Stimulated activated CD4-positive, alpha-beta T cell treated with anti-CD3 and anti-CD28 coated beads, Interleukin-2, amount 100 ng/mL, for 48 hours (primary cell): ENCODE measurements at places on chromosomes 13 and 19.

DNA sequence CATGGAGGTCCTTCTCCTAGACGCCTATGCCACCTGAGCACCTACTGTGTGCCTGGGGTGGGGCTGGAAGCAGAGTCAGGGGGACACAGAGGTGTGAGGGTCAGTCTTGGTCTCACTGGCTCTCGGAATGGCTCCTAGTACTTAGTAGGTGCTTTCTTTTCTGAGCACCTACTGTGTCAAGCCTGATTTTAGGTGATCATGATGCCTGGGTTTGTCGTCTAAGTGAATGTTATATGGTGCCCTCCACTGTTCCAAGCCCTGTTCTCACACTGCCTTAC is 20.0 kb downstream of the MYH14 start:
- no peak for DNase-seq

GRCh38 chr19:38784224-38784623 is 4.8 kb upstream of the LGALS7B start:
- no peak for DNase-seq

GRCh38 chr13:29065142-29065541 is 245.0 kb downstream of the MTUS2 start:
- DNase-seq, result no peak

DNA sequence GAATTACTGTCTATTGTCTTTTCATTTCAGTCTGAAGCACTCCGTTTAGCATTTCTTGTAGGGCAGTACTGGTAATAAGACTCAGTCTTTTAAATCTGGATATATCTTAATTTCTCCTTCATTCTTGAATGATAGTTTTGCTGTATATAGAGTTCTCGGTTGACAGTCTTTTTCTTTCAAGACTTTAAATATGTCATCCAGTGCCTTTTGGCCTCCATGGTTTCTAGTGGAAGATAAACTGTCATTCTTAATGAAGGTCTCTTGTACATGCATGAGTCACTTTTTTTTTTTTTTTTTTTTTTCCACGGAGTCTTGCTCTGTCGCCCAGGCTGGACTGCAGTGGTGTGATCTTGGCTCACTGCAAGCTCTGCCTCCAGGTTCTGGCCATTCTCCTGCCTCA is 27.2 kb upstream of the ZDHHC20 start:
- DNase-seq, result no peak

GRCh38 chr13:75181906-75182305 is 300.1 kb downstream of the TBC1D4 start:
- no peak for DNase-seq

DNA sequence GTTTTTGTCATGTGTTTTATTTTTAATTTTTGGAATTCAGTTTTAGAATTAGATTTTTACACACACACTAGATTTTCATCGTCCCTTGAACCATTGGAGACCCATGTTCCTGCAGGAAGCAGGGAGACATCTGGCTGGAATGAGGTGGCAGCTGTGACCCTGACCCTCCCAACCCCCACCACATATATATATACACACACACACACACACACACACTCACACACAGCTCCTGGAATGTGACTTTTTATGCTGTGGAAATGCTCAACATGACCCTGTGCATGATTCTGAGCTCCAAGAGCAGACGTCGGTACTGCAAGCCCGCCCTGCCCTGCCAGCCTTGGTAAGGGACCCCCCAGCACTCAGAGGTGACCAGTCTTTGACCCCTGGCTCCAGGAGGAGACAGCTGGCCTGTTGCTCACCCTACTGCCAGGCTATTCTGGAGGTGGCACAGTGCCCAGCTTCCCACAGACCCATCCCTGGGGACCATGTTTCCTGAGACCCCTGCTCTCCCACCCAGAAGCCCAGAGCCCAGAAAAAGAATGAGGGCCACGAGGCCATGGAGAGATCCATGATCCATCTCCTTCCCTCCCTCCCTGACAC is 103.2 kb upstream of the VSTM2B start:
- no peak for DNase-seq

DNA sequence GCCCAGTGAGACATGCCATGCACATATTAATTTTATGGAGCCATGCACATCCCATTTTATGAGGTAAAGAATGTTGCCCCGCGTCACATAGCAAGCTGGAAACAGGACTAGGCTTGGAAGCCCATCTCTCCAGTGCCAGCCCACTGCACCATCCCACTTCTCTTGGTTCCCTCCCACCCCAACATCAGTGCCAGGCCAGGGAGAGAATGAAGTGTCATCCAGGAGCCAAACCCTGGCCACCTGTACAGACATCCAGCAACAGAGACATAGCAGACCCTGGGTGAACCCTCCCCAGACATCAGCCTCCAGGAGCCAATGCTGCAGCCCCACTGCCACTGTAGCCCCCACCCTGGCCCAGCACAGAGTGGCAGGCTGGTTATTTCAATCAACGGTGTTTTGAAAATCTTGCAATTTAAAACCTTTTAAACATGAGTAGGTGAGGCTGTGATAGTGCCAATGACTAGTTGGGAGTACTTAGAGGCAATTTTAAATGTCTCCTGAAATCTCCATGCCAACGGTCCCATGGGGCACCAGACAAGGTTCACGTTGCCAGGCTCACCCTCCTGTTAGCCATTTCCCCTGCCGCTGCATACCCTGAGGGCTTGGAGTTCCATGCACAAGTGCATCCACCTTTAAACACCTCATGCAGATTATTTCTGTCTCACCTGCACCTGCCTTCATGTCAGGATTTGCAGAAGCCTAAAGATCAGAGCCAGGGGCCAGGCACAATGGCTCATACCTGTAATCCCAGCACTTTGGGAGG is 34.7 kb downstream of the VSTM2B start:
- no peak for DNase-seq

- DNase-seq, result no peak
These were observed 1.6 kb downstream of the R3HDM4 start for GRCh38 chr19:911197-912033.

- no peak for DNase-seq
These were observed 31.7 kb upstream of the RPL21 start for GRCh38 chr13:27219611-27220010.

DNA sequence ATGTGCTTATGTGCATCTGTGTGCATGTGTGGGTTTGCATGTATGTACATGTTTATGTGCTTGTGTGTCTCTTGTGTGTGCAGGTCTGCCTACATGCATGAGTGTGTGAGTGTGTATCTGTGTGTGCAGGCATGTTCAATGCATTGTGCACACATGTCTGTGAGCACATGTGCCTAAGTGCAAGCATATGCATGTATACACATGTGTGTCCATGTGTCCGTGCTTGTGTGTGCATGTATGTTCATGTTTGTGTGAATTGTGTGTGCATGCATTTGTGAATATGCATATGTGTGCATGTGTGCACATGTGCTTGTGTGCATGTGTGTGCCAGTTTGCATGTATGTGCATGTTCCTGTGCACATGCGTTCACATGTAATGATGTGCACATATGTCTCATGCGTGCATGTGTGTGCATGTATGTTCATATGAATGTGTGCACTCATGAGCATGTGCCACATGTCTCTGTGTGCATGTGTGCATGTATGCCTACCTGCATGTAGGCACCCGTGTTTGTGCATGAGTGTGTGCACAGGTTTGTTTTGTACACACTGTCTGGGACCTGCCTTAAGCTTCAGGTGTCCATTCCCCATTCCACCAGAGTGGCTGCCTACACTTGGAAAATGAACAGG is 32.1 kb upstream of the PTPRS start:
- DNase-seq, result no peak

- no peak for DNase-seq
These were observed 3.2 kb upstream of the PROZ start for GRCh38 chr13:113155201-113155600.

DNA sequence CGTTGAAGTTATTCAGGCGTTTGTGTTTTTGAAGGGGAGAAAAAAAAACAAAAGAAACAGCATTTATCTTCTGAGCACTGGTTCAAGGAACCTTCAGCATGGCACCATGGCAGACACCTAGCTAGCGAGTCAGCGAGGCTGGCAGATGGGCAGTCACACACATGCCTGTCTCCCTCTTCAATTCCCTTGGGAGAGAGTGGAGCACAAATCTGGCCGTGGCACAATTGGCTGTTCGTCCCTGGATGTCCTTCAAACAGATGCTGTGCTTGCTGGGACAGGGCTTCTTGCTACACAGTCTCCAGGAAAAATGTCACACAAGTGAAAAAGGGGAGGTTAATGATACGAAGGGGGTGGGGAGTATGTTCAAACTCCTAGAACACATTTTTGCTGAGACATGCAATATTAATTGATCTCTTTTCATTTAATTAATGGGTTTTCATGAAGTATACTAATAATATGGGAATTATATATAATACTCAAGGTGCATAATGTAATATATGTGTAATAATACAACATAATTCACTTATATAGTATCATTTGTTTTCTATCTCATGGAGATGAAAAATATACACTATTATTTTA is 1674.5 kb upstream of the SLC10A2 start:
- no peak for DNase-seq

DNA sequence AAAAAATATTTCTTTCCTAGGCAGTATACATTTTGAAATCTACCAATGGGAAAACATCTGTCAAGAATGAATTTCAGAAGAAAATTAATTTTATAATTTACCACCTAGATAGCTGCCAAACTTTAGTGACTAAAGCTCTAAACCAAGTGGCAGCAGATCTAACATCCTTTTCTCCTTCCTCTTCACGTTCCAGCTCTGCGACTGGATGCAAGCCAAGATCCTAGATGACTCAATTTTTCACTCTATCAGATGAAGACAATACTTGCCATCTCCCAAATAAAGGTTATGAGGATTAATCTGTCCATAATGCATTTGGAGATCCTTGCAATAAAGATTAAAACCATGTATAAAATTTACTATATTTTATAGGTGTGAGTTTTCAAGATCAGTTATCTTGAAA is 66.7 kb upstream of the MIR17HG start:
- DNase-seq, result no peak

DNA sequence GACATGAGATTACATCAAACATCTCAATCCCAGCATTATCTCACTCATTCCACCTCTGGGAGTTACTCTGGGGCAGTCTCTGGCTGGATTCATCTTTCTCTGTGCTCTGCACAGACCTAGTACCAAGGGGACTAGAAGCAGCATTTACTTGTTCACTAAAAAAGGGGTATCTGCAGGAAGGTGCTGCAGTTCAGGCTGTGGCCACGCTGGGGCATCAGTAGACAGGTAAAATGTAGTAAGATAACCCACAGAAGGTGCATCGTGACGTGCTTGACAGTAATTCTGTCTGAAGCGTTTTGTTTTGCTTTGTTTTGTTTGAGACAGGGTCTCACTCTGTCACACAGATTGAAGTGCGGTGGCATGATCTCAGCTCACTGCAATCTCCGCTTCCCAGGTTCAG is 29.3 kb downstream of the ZNF564 start:
- DNase-seq, result no peak

GRCh38 chr13:91359631-91360030 is 12.1 kb downstream of the MIR17HG start:
- no peak for DNase-seq

DNA sequence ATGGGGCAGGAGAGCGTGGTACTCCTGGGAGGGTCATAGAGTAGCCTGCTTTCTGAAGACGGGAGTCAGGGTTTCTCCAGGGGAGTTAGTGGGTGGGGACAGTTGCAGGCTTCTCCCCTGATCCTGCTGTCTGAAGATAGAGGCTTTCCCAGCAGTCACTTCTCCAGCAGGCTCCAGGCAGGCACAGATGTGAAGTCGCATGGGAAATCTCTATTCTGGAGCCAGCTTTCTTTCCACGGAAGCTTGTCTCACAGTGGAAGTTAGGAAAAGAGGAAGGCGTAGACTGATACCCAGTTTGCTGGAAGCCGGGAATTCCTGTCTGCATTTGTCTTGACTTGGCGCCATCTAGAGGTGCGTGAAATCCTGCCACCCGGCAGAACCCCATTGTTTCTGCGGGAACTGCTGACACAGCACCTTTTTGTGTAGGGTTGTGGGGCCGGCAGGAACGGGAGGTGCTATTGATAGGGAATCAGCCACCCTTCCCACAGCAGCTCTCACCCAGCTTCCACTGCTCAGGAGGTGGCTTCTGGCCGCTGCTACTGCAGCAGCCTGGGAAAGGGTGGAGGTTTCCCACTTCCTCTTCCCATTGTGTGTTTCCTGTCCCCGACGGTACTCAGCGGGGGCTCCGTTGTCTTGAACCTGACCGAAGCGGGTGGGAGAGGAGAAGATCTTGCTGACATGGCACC is 28.5 kb upstream of the NPAS1 start:
- DNase-seq, result peak; percentile 56

DNA sequence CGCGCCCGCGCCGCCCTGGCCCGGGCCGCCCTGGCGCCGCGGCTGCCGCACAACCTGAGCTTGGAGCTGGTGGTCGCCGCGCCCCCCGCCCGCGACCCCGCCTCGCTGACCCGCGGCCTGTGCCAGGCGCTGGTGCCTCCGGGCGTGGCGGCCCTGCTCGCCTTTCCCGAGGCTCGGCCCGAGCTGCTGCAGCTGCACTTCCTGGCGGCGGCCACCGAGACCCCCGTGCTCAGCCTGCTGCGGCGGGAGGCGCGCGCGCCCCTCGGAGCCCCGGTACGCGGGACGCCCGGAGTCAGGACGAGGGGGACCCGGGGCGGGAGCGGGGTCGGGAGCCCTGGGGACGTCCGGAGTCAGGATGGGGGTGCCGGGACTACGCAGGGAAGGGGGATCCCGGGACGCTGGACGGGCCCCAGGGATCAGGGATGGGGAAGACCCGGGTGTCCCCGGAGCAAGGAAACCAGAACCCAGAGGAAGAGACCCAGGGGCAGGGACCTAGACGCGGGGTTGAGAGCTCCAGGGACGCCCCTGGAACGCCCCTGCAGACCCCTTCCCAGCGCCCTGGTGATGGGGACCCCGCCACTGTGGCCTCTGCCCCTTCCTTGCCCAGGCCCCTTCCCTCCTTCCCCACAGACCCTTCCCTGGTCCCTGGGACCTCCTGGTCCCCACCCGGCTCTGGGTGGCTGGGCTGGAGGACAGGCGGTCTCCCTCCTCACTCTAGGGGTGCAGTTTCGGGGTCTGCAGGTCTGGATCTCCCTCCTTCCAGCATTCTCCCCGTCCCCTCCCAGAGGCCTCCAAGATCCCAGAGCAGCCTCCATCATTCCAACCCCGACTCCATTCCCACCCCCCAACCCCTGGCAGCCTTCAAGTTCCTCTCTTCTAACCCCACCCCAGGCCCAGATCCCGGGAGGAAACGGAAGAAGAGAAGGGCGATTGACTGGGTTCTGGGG is 645 bp downstream of the GRIN3B start:
- no peak for DNase-seq

DNA sequence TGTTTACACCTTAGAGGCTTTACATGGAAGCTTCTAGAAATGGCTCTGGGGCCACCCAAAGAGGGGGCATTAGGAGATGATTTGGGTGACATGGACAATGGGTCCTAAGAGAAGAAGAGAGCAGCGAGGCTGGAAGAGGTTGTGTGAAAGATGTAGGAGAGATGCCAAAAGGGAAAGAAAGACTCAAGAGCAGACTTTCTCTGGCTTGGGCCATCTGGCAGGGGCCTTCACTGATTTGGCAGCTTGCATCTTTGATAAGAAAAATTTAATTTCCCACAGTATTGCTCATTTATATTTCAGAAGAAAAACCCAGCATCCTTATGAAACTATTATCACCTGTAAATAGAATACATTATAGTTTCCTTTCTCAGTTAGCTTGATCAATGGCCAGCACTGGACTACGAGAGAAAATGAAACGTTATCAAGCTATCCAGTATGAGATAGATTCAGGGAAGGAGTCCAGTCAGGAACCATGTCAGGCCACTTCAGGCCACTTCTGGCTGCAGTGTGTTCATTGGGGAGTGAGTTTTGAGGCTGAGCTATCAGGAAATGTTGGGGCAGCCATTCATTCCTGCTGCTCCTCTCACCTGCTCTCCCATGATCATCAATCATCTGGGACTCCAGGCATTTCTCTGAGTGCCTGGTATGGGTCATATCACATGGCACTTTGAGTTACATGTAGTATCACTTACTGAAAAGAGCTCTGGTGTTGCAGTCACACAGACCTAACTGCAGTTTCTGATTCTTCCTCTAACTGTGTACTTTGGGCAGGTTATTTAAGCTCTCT is 10.3 kb downstream of the SCEL start:
- no peak for DNase-seq

- DNase-seq, result no peak
These were observed 18.9 kb upstream of the ENOX1 start for GRCh38 chr13:43805681-43806128.
